ENCODE measurements at places on chromosomes 6 and 20.

GRCh38 chr6:131949620-131949908, 1.6 kb downstream of the CCN2 start:
- peak; percentile 92 for DNase-seq

GRCh38 chr6:121338366-121338765, 4.1 kb upstream of the TBC1D32 start:
- DNase-seq, result no peak

- DNase-seq, result peak; percentile 92
Measured at GRCh38 chr6:133705066-133705465, 183.8 kb upstream of the TCF21 start.

DNA sequence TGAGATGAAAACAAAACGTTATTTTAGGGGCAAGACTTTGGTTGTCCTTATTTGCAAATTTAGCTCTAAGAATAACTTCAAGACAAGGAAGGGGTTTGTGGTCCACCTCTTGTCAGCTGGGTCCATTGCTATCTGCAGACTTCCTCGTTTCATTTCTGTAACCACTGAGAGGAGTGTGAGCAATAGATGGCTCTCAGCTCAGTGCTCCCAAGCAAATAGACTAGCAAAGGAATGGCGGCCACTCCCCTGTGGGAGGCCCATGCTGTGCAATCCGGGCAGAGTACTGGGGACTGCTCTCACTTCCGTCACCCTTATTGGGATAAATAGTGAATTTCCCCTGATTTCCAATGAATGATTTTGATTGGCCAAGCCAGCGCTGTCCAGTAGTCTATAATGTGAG, 176.6 kb downstream of the ZDHHC14 start:
- DNase-seq, result no peak

DNA sequence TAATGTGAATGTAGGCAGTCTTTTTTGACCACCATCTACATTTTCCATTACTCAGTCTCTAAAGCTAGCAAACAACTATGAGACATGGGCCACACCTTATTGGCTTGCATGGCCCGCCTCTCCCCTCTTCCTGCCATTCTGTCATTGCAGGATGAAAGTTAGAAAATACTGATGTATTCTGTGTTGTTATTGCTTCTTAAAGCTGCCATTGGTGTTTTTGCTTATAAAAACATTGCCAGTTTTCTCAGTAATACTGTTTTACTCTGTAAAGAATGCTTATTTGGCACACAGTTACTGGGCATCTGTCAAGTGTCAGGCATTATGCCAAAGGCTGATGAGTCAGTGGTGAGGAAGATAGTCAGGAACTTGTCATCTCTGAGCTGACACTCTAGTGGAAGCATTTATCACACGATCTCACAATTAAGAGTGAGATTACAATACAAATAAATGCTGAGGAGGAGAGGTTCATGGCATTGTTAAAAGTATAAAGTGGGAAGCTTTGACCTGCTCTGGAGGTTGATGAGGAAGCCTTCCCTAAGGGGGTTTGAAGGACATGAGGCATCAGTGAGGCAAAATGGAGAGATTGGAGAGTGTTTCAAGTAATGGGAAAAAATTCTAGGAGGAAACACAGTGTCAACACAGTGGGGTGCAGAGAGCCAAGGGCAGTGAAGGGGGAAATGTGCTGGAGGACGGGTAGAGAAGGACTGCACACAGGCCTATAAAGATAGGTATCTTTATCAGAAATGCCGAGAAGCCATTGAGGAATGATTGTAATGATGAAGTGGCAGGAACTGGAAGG, 14.7 kb downstream of the KLHL32 start:
- peak; percentile 61 for DNase-seq

- no peak for DNase-seq
Measured at GRCh38 chr6:42429042-42429585, 22.6 kb downstream of the TRERF1 start.
